Activated T-cell treated with anti-CD3 and anti-CD28 coated beads for 48 hours (primary cell): ENCODE measurements at places on chromosomes 11 and 22.

DNA sequence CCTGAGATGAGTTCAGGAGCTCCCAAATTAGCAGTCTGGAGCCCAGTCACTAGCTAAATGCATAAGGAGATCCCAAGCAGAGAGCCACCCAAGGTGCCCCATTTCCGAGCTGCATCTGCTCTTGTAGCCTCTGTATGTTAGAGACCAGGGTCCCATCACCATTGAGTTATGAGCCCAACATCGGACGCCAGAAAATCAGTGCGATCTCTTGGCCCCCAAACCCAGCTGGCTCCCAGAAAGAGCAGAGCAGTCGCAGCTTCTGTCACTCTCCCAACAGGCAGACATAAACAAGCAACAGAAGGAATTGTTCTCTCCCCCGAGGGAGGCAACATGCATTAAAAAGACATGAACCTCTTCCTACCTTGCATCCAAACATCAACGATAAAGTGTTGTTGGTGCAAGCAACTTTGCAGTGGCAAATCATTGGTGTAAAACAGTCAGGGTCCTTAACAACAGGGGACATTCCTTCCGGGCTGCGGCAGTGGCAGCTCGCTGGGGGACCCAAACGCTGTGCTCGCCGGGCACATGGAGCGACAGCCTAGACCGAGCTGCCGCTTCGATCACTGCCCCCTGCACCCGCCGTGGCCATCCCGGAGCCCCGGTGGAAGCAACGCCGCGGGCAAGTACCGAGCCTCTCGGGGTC lies 907.1 kb downstream of the DLG2 start:
- DNase-seq = no peak

DNA sequence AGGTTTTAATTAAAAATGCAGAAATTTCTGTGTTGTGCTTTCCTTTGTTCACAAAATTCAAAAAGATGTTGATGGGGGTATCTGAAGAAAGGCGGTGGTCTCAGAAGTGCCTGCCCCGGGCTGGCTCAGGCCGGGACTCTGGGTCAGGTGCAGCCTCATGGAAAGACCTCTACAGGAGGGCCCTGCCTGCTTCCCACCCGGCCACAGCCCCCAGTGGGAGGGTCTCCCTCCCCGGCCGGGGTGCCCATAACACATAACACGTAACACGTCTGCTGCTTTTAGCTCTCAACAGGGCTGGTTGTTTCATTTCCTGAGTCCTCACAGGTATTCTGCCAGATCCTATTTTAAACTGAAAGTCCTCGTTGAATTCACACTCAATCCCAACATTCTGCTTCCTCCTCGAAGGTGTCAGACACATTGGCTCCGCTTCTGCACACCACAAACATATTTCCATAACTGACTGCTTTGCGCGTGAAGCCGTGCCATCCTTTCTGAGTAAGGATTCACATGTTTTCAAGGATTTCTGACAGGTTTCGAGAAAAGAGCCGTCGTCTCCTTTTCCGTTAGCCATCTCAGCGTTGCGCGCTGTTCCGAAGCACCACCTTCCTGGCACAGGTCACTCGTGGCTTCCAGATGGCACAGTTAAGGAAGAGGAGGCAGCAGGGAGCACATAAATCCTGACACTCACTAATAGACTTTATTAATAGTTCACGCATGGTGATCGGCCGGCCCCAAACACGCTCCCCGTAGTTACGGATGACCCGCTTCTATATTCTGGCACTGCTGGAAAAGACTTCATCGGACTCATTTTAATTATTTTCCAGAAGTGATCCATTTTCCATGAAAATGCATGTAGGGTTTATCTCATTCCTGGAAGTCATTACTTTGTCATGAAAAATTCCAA lies 569.3 kb downstream of the BRD1 start:
- DNase-seq = no peak

DNA sequence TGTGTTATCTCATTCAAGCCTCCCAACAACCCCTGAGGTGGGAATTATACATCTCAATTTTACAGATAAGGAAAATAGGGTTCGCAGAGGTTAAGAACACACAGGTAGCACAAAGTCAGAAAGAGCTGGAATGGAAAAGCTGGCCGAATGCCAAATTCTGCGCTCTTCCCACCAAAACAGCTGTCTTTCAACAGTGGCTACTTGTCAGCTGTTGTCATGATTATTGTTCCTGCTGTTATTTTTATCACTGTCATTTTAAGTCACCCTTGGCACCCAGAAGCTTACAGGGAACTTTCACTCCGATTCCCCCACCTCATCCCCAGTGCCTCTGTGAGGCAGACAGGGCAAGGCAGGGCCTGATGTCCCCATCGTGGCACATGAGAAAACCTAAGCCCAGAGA lies 74.5 kb upstream of the CSNK2A3 start:
- DNase-seq = no peak

- DNase-seq = no peak
Observed at GRCh38 chr11:132126973-132127899, 756.8 kb downstream of the NTM start.

DNA sequence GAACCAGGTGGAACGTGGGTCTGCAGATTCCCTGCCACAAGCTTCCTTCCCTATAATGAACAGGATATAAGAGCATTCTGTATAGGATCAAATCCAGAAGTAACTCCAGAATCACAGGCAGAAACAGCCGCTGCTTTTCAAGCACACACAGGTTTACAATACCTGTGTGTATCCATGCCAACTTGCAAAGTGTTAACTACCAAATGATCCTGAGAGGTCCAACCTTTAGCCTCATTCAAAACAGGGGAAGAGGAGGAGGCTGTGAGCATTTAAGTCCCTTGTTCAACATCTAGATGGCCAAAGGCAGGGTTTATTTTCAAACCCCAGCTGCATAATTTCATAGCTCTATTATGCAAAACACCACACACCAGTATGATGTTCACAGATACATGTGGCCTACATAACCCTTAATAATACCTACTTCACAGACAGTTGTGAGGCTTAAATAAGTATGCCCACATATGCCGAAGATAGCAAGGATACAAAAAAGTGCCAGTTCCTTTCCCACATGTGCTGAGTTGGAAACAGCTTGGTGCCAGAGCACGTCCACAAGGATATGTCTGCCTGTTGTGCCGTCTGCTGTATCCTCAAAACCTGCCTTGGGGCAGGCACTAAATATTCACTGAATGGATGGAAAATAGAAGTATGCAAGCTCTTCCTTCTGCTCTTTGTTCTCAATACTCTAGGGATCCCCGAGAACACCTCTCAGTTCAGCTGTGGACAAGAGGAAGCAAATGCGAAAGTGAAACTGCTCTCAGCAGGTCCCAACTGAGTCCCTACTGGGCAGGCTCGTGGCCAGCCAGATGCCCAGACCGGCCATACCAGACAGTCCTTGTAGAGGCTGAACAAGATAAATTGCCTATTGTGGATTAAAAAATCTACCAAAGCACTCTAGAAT lies 66.8 kb downstream of the LARGE1 start:
- DNase-seq = no peak

GRCh38 chr11:119599864-119600541 lies 129.0 kb downstream of the NECTIN1 start:
- no peak for DNase-seq

GRCh38 chr11:120400564-120401364 lies 64.6 kb downstream of the ARHGEF12 start:
- no peak for DNase-seq

DNA sequence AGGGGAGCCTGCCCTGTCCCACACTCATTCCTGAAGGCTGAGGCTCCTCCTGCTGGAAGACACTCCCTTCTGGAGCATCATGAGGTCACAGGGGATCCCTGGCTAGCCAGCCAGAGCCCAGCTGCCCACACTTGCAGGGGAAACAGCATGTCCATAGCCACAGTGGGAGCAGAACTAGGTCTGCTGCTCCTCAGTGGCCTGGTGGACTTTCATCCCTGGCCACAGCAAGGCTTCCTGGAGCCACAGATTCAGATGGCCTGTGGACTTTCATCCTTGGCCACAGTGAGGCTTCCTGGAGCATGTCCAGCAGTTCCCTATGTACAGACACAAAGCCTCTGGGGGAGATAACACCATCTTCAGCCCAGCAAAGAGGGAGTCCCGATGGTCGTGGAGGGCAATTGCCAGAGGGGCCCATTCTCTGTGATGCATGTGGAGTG lies 5.9 kb upstream of the APOL6 start:
- no peak for DNase-seq

- DNase-seq = no peak
Observed at GRCh38 chr22:27019827-27020226, 362.4 kb downstream of the MIAT start.

- no peak for DNase-seq
Observed at GRCh38 chr11:64789331-64790204, 11.2 kb upstream of the SF1 start.

DNA sequence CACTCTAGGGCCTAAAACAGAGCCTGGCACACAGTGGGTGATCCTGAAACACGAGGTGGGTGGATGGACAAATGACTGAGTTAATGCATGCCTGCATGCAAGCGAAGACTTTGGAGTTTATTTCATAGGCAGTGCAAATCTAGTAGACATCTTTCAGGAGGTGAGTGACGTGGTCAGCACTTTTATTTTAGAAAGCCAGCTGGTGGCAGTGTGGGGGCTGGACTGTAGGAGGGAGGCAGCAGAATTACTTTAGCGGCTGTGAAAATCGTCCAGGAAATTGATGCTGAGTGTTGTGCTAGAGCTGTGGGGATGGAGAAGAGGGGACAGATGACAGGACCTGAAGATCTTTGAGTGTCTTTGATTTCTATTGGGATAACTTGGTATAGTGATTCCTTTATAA lies 47.1 kb downstream of the BMAL1 start:
- DNase-seq = no peak

DNA sequence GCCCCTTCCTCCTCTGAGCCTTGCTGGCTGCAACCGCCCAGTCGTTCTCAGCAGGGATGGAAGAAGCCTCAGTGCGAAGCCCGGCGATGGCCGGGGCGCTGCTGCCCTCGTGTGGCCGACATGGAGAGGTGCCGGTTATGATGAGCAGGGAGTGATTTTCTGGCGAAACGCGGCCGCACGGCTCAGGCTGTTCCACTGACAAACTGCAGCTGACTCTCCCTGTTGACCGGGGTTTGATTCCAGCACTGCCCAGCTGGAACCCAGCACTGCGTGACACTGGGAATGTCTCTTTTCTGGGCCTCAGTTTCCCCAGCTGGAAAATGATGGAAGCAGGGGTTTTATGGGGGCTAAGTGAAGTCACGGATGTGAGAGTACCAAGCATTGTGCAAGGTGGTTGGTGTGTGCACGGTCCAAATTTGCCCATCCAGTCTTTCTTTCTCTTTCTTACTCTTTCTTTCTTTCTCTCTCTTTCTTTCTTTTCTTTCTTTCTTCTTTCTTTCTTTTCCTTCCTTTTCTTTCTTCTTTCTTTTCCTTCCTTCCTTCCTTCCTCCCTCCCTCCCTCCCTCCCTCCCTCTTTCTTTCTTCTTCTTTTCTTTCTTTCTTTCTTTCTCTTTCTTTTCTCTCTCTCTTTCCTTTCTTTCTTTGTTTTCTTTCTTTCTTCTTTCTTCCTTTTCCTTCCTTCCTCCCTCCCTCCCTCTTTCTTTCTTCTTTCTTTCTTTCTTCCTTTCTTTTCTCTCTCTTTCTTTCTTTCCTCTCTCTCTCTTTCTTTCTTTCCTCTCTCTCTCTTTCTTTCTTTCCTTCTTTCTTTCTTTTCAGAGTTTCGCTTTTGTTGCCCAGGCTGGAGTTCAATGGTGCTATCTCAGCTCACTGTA lies 25.8 kb upstream of the MPPED1 start:
- peak; percentile 74 for DNase-seq

GRCh38 chr11:6587360-6587953 lies 16.0 kb downstream of the RRP8 start:
- no peak for DNase-seq

- DNase-seq = no peak
Observed at GRCh38 chr11:95531116-95531515, 258.5 kb downstream of the FAM76B start.

- DNase-seq = no peak
Observed at GRCh38 chr11:81432333-81432732, 1301.3 kb downstream of the FAM181B start.

DNA sequence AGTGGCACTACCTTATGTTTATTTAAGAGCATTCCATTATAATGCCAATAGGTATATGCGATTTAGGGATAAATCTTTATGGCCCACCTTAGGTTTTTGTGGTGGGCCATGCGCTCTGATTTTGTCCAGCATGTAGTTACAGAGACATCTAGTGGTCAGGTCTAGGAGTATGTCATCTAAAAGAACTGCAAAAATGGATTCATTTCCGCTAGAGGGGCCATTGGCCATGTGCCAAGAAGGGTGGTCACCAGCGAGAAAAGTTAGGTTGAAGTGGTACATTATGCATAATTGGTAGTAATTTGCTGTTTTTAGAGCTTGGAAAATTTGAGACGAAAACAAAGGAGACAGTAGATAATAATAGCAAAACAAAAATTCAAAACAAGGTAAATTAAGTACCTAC lies 27.7 kb downstream of the LRRC4C start:
- no peak for DNase-seq

- no peak for DNase-seq
Observed at GRCh38 chr22:41947424-41948080, 600 bp upstream of the CENPM start.

DNA sequence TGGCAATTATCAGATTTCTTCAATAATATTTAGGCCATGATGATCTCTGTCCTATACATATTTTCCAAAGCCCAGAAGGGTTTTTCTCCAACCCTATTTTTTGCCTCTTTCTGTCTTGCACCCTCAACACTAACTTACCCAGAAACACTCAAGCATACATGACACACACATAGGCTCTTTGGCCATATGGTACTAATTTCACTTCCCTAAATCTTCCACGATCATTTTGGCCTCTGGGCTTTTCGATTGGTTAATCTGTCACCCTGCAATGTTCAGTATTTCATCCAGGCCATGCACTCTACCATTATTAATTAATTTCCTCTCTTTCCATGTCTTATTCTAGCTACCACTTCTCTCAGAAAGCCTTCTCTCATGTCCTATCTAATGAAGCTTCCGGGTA lies 59.8 kb downstream of the LUZP2 start:
- DNase-seq = no peak

DNA sequence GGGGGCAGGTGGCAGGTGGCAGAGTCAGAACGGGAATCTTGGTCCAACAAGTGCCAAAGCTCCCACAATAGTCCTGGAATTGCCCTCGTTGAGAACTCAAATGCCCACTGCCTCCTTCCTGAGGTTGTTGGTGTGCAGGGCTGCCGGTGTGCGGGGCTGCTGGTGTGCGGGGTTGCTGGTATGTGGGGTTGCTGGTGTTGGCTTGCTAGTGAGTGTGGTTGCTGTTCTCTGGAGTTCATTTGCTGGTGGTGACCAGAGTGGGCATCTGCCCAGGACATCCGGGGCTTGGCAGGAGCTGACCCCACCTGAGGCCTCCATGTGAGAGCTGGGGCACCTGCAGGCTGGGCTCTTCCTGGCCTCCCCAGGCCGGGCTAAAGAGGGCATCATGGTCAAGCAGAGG lies 14.0 kb upstream of the MPPED1 start:
- DNase-seq = no peak

- no peak for DNase-seq
Observed at GRCh38 chr22:42792453-42792908, 64.6 kb downstream of the ARFGAP3 start.

DNA sequence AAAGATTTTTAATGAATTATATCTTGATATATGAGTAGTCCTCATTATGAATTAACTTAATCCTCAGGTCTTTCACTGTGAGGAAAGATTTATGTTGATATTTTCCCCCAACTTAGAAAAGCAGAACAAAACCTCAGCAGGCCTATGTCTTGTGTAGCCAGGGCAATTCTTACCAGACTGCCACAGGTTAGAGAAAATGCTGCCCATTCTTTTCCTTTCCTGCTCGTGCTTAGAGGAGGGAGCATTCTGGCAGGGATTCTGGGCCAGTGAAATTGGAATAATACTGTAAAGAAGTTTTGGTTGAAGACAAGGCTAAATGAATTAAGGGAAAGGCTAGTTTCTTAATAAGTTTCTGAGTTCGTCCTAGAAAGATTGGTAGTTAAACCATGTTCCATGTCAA lies 56.6 kb downstream of the ZNRF3 start:
- no peak for DNase-seq
